Heart left ventricle (tissue), 16 donors: ENCODE measurements at places on chromosomes 2 and 18. TPM values are rescaled to one million over a fixed set of nuclear protein-coding genes. Genes with fewer than 3 reads are reported as not detected.

The DNER gene
- total RNA-seq: 0.95 TPM

The KIF5C gene
- 0.77 TPM for total RNA-seq

The TEX44 gene
- total RNA-seq: not detected

The SPR gene
- 40.6 TPM for total RNA-seq

The TRIM54 gene
- 213 TPM for total RNA-seq

The SERPINB5 gene
- not detected for total RNA-seq

The NCKAP5 gene
- total RNA-seq: 10.5 TPM

The KDSR gene
- total RNA-seq: 27.1 TPM

The GAL3ST2 gene
- not detected for total RNA-seq

The RAB6D gene
- total RNA-seq: 0.11 TPM

The C2orf80 gene
- total RNA-seq: not detected

The SNTG2 gene
- total RNA-seq: 0.58 TPM

The GPR35 gene
- 0.48 TPM for total RNA-seq
